ENCODE measurements at places on chromosomes 7 and 10.

GRCh38 chr7:29319719-29320521 lies 125.3 kb downstream of the CHN2 start:
- no peak for DNase-seq

DNA sequence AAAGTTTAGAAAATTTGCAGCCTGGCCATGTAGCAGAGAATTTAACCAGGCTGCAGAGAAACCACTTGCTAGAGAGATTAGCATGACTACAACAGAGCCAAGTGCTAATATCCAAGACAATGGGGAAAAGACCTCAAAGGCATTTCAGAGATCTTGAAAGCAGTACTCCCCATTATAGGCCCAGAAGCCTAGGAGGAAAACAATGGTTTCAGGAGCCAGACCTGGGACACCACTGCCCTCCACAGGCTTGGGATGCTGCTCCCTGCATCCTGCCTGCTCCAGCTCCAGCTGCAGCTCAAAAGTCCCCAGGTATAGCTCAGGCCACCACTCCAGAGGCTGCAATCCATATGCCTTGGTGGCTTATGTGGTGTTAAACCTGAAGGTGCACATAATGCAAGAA lies 101.5 kb upstream of the TMEM72 start:
- no peak for DNase-seq

DNA sequence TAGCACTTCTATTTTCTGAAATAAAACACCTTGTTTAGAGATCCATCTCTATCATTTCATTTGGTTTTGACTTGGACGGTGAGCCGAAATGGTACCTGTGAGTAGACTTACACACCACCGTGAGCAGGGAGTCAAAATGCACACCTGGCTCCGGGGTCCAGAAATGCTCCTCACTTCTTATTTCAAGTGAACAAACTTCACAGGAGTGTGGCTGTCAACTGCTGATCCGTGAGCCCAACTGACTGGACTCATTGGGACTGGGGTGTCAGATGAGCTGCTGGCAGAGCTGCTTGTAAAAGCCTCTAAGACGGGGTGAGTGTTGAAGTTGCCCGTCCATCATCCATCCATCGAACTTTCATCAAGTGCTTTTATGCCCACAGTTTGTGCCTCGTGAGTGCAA lies 435.5 kb downstream of the GLRX3 start:
- DNase-seq = no peak

DNA sequence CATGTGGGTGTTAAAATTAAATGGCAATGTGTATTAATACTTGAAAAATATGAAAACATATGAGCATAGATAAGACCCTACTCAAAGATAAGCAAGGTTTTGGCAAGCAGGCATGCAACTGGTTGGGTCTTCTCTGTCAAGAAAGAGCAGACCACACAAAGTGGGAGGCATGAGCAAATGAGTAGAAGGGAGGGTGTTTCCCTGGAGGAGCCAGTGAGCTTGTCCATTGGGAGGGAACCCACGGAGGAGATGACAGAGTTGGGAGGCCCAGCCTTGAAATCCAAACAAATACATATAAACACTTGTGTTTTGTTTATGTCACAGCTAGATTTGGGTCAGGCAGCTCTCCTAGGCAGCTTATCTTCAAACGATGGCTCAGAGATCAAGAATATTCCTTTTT lies 134.5 kb upstream of the CXCL12 start:
- DNase-seq = no peak

GRCh38 chr10:11724938-11725776 lies 17.0 kb upstream of the ECHDC3 start:
- DNase-seq = peak; percentile 19

- no peak for DNase-seq
Measured at GRCh38 chr10:70563230-70563629, 39.3 kb downstream of the PRF1 start.

- no peak for DNase-seq
Measured at GRCh38 chr10:104077663-104078151, 8.0 kb downstream of the COL17A1 start.

GRCh38 chr7:68148440-68148839 lies 1151.8 kb downstream of the TYW1 start:
- no peak for DNase-seq

- DNase-seq = no peak
Measured at GRCh38 chr7:25913598-25914224, 238.3 kb upstream of the NFE2L3 start.

DNA sequence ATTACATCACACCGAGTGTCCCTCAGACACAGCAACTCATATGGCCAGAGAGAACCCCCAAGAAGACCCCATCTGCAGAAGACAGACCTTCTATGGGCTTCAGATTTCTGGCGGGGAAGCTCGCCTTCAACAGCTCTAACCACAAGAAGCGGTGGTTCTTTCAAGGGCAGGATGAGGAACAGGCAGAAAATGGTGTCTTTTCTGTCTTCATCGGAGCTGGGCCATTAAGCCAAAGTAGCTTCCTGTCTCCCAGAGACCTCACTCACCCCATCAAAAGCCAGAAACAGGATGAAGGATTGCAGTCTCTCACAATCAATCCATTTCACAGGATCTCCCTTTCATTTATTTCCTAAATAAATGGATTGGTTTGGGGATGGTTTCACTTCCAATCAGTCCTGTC lies 149.1 kb downstream of the HERPUD2 start:
- DNase-seq = no peak

GRCh38 chr7:66629222-66630062 lies 761 bp downstream of the KCTD7 start:
- DNase-seq = no peak

GRCh38 chr7:158272509-158273137 lies 315.0 kb downstream of the PTPRN2 start:
- no peak for DNase-seq

GRCh38 chr7:1924258-1924817 lies 254.3 kb downstream of the ELFN1 start:
- peak; percentile 76 for DNase-seq

DNA sequence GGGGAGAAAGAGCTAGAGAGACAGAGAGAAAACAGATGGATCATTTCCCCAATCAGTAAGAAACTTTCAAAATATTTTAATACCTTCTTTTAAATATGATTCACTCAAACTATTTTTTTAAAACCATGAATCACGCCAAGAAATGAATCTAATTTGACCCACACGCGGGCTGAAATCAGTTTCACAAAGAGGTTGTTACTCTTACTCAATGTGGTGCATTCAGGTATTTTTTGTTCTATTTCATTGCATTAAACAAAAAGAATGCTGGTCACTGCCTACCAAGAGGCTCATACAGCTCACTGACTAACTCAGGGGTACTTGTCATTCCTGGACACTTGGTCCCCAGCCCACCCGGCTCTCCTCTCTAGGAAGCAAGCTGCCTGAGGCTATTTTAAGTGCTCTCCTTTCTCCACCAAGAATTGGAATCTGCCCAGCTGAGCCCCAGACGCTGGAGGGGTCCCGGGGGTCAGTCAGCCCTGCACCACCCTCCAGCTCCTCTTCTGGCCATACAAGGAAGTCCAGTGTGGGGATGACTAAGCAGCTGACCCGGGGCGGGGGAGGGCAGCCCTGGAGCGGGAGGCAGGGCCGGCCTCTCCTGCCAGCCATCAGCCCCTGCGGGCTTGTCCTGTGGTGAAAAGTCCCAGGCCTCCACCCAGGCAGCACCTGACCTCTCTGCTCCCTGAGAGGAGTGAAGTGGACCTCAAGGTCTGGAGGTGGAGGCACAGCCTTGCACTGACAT lies 21.7 kb upstream of the PFKP start:
- no peak for DNase-seq

GRCh38 chr10:6033954-6034353 lies 28.2 kb downstream of the IL2RA start:
- DNase-seq = peak; percentile 57

DNA sequence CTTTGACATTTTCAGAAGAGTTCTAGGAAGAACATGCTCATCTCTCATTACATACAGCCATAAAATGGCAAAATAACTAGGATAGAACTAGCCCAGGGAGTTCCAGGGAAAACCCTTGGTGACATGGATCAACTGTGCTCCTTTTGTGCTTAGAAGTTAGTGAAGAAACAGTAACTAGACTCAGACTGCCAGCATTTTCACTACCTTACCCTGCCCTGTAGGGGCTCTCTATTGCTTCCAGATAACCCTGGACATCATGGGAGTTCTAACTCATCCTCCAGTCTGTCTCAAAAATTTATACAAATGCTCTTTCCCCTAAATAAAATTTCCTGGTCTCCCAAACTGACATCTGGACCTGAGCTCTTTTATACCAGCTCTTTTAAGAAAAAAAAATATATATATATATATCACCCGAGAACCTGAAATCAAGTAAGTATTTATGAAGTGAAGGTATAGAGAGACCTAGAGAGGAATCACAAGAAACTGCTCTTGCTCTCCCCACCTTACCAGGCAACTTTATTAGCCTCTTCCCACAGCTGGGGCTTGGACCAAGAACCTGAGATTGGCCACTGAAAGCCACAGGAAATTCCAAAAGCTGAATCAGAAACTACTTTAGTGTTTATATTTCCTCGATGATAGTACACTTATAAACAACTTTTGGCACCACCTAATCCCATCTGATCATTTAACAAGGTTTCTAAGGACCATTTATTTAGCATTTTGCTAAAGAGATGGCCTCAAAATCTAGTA lies 101.4 kb downstream of the RELN start:
- DNase-seq = no peak

DNA sequence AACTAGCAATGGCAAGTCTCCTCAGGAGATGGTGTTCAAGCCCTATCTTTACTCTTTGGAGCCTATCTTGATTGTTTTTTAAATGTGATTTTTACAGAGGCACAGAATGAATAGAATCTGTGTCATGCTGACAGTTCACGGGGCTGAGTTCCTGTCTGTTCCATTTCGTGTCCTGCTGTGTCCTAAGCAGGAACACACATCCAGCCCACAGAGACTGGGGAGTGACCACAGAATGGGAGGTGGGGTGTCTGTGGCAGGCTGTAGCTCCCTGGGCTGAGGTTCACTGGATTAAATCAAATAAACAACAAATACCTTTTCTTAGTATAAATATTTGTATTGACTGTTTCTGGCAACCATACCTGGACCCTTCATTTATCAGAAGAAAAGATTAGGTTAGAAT lies 73.4 kb upstream of the CARD11 start:
- DNase-seq = no peak

- no peak for DNase-seq
Measured at GRCh38 chr10:46001187-46001756, 29.0 kb downstream of the TIMM23 start.

GRCh38 chr10:36053775-36054174 lies 411.7 kb upstream of the FZD8 start:
- DNase-seq = no peak

DNA sequence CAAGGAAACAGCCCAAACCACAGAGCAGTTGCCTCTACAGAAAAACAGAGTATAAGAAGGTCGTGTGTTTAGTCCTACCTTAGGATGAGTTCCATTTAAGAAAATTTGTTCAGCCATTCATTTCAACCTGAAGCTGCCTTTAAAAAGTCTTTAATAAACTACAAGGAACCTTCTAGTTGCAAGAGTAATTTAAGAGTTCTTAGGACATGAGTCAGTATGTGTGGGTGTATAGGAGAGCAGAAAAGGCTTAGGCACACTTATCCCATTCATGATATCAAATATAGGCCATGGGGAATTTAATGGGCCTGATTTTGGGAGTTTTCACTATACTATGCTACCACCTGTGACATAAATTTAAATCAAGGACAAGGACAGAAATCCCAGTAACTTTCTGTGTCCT lies 496.8 kb downstream of the TFEC start:
- no peak for DNase-seq

GRCh38 chr10:35377050-35377728 lies 40.9 kb downstream of the CCNY start:
- no peak for DNase-seq

DNA sequence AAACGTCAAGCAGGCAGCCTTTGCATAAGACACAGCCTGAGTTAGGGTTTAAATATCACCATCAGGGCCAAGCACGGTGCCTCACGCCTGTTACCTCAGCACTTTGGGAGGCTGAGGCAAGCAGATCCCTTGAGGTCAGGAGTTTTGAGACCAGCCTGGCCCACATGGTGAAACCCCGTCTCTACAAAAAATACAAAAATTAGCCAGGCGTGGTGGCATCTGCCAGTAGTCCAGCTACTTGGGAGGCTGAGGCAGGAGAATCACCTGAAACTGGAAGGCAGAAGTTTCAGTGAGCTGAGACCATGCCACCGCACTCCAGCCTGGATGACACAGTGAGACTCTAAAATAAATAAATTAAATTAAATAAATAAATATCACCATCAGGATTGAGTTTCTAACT lies 33.0 kb downstream of the SRPK2 start:
- no peak for DNase-seq

- DNase-seq = peak; percentile 23
Measured at GRCh38 chr7:105389088-105389650, 448 bp upstream of the SRPK2 start.

DNA sequence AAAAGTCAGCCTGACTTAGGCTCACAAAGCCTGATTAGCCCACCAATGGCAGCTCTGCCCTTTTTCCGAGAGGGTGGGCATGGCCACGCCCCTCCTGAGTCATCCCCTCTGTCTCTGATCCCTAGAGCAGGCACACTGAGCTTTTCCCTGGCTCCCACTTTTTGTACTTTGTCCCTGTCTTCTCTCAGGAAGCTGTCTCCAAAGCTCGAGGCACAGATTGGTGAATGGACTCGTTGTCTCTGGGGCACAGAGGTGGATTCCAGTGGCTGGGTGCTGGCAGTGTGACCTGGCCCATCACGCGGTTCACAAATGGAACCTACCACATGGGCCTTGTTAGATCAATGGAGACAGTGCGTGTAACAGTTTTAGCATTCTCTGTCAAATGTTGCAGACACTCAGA lies 313.5 kb downstream of the WDR37 start:
- no peak for DNase-seq

DNA sequence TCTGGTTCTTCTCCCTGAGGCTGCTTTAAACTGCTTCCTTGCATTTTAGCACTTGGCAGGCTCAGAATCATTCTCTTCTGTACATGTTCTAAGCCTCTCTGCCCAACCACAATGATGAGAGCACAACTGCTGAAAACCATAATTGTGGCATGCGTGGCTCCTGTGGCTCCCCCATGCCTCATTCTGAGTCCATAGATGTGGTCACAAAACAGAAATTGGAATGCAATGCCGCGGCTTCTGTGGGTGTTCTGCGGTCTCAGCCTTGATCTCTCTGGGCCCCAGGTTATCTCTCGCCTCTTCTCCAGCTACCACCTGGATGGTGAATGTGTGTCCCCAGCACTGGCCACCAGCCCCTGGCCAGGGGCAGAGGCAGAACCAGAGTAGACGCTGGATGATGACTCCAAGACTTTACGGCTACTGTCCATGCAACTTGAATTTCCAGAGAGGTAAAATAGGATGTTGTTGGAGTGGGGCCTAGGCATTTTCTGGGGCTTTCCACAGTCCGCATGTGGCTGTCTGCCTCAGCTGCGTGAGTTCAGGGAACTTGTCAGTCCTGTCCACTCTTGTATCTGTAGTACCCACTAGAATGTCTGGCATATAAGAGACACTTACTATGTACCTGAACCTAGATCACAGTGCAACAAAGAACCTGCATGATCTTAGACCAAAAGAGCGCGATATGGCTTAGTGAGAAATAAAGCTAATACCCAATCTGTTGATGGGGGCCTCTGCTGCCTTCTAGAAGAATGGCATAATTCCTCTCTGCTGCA lies 52.4 kb upstream of the ADRB1 start:
- no peak for DNase-seq

GRCh38 chr7:113113912-113114311 lies 4.4 kb downstream of the SMIM30 start:
- DNase-seq = no peak

GRCh38 chr7:155401884-155402283 lies 56.0 kb upstream of the EN2 start:
- DNase-seq = no peak
